ENCODE measurements at places on chromosomes 7 and 10.
A peak's percentile ranks its signal among the peaks of the same experiment; 100 is the strongest.

DNA sequence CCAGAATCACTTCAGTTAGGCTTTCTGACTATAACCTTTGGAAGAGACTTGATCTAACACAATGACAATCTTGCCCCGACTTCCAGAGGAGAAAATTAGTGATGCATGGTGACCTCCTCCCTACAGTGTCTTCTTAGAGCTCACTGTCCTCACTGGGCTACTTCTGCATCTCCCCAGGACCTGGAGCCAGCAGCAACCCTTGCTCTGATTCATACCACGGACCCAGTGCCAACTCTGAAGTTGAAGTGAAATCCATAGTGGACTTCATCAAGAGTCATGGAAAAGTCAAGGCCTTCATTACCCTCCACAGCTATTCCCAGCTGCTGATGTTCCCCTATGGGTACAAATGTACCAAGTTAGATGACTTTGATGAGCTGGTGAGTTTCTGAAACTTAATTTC lies 12.6 kb downstream of the CPA2 start:
- no peak for DNase-seq

- DNase-seq, result no peak
Observed at GRCh38 chr7:778968-779451, 51.9 kb upstream of the PRKAR1B start.

GRCh38 chr10:133379152-133379800 lies at the start of gene PAOX:
Gene PAOX, plus strand, starts transcription at chr10:133379262. Its CDS starts 55 bp downstream, at chr10:133379317.
- DNase-seq, result peak; percentile 60

DNA sequence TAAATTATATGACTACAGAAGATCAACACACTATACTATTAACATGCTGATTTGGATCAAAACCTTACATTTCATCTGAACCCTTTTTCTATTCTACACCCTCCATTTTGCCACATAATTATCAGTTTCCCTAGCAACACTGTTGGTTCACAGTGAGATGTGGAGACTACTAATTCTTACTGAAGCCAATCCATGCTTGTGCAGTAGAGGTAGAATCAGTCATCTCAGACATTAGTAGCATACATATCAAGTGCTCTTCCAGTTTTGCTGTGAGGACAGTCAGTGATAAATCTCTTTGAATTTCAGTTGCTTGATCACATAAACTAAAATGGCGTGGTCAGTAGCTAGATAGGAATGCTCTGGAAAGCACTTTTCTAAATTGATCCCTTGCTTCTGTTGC lies 70.3 kb downstream of the PON1 start:
- DNase-seq, result no peak

- DNase-seq, result no peak
Observed at GRCh38 chr7:6056616-6057015, 25.4 kb downstream of the ANKRD61 start.

DNA sequence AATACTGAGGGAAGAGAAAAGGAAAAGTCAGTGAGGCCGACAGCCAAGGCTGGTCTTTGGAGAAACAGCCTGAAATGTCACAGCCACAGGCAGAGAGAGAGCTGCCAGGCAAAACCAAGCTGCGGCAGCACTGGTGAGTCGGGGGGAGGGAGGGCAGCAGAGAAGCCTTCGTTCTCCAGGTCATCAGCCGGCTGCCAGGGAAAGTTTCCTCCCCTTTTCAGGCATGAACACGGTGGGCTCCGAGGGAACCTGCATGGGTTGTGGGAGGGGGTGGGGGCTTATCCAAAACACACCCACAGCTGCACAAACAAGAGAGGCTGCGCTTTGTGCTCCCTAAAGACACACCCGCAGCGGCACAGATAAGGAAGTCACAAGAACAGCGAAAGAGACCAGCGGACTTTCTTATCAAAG lies 62.3 kb upstream of the NKX6-2 start:
- no peak for DNase-seq

- no peak for DNase-seq
Observed at GRCh38 chr7:22350466-22351328, 6.3 kb downstream of the RAPGEF5 start.

DNA sequence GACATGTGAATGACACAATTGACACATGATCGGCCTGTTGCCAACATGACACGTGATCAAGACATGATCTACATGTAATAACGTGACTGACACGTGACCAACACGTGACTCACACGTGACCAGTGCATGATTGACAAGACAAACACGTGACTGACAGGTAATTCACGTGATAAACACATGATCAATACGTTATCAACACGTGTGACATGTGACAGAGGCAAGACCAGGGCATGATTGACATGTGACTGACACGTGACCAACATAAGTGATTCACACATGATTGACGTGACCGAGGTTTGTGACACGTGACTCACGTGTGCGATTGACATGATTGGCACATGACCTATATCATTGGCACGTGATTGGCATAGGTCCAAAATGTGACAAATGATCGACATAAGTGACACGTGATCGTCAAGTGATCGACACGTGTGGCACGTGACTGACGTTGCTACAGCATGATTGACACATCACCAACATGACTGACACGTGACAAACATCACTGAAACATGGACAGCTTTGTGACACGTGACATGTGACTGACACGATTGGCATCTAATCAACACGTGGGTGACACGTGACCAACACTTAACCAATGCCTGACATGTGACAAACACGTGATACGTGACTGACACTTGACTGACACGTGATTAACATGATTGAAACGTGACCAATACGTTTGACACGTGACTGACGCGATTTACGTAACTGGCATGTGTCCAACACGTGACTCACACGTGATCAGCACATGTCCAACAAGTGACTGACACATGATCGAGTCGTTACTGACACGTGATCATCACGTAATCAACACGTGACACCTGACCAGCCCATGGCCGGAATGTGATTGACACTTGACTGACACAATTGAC lies 23.0 kb downstream of the CRPPA start:
- DNase-seq, result no peak

GRCh38 chr7:20862554-20862953 lies 75.9 kb upstream of the SP8 start:
- no peak for DNase-seq

DNA sequence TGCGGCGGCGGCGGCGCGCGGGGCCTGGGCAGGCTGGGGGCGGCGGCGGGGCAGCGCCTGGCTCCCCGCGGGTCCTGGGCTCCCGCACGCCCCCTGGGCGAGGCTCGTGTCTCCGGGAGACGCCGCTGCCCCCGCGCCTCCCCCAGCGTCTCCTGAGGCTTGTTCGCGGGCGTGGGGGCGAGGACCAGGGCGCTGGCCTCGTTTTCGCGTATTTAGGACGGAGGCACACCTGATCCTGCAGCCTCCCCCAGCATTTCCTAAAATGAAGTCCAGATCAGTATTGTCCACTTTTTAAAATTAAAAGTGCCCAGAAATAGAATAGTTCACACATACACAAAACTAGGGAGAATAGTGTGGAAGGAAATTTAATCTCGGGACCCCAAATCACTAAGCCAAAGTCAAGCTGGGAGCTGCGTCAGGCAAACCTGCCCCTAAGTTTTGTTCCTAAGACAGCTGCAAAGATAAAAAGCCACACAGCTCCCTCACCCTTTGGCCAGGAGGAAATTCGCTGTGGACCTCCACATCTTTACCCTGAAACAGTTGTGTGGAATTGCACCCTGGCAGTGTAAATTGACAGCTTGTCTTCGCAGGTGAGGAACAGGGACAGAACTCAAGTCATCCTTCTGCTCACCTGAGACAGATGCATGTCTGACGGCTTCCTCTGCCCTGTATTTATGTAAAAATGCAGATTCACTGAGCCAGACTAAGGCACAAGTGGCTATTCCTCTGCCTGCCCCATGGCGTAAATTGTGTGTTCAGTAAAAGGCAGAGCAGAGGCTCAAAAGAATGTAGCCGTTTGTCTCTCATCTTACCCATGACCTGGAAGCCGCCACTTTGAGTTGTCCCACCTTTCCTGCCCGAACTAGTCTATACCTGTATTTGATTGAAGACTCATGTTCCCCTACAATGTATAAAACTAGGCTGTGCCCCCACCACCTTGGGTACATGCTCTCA lies 740 bp downstream of the GALNT11 start:
- no peak for DNase-seq

- DNase-seq, result no peak
Observed at GRCh38 chr10:84352251-84352842, 24.0 kb downstream of the CCSER2 start.

GRCh38 chr10:70990681-70991080 lies 102.3 kb upstream of the PCBD1 start:
- DNase-seq, result no peak

DNA sequence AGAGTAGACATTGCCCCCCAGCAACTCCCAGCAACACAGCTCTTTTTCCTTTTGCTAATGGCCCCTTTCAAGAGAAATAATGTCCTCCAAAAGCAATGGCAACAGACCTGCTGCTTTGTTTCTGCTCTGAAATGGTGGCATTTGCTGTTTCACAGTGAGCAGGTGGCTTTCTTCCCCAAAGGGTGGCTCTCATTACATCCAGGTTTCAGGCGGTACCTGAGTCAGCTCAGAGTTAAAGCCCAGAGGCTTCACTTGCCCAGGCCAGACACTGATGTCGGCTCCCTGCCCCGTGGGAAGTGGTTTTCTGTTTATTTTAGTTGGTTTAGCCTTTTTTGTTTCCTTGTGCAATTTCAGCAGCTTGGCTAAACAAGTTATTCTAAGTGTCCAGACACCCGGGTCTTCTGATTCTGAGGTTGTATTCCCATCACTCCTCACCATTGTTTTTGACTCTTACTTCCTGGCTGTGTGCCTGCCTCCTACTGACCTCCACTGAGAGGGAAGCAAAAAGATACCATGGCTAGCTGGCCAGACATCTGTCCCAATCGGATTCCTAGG lies 7.8 kb upstream of the ATOH7 start:
- no peak for DNase-seq

- DNase-seq, result no peak
Observed at GRCh38 chr10:35153716-35154115, 27.1 kb downstream of the CREM start.

GRCh38 chr7:1087952-1088920 lies at the start of gene GPER1:
Gene GPER1, plus strand, starts transcription at chr7:1088113. Its CDS starts 3,616 bp downstream, at chr7:1091729.
- no peak for DNase-seq
